Esophagus squamous epithelium (tissue), 5 donors: ENCODE measurements at places on chromosomes 5 and 9.
A peak's percentile ranks its signal among the peaks of the same experiment; 100 is the strongest.

GRCh38 chr5:120053841-120054240 lies 410.3 kb upstream of the PRR16 start:
- no peak for DNase-seq
- no peaks in the 10 kb centered on the region for H3K36me3 ChIP-seq
- H3K4me3 ChIP-seq: no peak overlapping the region
- no peaks in the 10 kb centered on the region for H3K4me1 ChIP-seq

DNA sequence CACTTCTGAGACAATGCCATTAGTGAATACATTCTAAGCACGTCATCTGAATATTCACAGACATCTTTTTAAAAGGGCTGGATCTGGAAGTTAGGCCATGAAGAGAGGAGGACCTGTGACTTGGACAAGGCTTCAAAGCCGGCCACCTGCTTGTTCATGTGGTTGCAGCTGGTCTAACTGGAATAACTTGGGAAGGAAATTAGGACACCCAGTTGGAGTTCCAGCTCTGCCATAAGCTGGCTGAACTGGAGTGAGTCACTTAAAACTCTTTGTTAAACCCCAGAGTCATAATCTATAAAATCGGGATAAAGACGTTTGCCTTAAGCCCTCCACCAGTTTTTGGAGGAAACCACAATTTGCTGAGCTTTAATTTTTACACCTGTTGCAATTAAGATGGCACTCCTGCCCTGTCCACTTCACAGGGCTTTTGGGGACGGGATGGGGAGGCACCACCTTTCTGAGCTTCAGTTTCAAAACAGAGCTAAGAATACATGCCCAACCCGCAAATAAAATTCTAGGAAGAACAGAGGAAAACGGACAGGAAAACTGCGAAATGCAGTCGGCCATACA lies 536 bp upstream of the STX17 start:
- H3K4me3 ChIP-seq: peak overlapping the region; percentile 98
- no peak for DNase-seq
- H3K4me1 ChIP-seq: peaks cover 4% of the 10 kb centered on the region
- H3K27me3 ChIP-seq: no peaks in the 10 kb centered on the region
- peak overlapping the region; percentile 99 for H3K27ac ChIP-seq

GRCh38 chr5:68274847-68275651 lies 59.5 kb downstream of the PIK3R1 start:
- H3K27ac ChIP-seq: peak overlapping the region; percentile 21
- H3K27me3 ChIP-seq: no peaks in the 10 kb centered on the region
- no peak overlapping the region for H3K4me3 ChIP-seq
- peaks cover 55% of the 10 kb centered on the region for H3K4me1 ChIP-seq
- peaks cover 74% of the 10 kb centered on the region for H3K36me3 ChIP-seq

DNA sequence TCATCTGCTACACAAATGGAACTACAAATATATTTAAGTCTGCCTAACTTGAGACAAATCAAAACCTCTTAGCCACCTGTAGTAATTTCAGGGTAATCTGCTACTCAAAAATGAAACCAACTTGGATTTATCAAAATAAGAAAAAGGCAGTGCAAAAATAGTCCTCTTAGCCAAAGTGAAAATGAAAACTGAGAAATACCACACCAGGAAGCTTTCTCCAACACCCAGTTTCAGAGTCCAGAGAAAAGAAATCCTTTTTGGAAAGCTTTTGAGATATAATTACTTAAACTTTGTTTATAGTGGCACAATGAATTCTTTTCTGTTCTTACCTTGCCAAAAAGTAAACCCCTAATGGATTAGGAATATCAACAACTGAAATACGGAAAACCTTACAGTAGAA lies 990.4 kb downstream of the EFNA5 start:
- peak overlapping the region; percentile 49 for H3K4me3 ChIP-seq
- H3K4me1 ChIP-seq: no peaks in the 10 kb centered on the region
- no peak for DNase-seq
- H3K27me3 ChIP-seq: no peaks in the 10 kb centered on the region
- no peak overlapping the region for H3K27ac ChIP-seq

DNA sequence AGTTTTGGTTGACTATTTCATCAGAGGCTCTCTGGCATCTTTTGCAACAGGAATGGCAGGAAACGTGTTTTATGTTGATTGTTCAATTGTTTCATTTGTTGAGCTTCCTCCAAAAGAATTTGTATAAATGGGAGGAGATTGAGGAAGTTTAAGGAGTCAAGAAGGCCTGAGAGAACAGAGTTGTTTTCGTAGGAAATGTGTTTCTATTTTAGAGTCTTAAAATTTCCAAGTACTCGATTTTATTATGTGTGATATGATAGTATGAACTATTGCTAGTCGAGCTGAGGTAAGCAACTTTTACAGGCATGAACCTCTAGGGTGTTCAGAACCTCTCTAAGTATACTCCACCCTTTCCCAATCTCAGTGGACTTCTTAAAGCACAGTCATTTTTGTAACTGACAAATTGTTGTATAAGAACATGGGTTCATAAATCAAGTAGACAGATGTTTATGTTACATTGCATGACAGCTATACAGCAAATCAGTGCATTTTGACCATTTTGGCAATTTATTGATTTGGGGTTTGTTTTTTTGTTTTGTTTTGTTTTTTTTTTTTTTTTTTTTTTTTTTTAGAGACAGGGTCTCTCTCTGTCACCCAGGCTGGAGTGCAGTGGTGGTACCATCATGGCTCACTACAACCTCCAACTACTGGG lies 47.4 kb downstream of the POLK start:
- H3K4me3 ChIP-seq: no peak overlapping the region
- no peaks in the 10 kb centered on the region for H3K4me1 ChIP-seq
- H3K36me3 ChIP-seq: no peaks in the 10 kb centered on the region
- H3K27me3 ChIP-seq: no peaks in the 10 kb centered on the region
- H3K27ac ChIP-seq: peak overlapping the region; percentile 46

DNA sequence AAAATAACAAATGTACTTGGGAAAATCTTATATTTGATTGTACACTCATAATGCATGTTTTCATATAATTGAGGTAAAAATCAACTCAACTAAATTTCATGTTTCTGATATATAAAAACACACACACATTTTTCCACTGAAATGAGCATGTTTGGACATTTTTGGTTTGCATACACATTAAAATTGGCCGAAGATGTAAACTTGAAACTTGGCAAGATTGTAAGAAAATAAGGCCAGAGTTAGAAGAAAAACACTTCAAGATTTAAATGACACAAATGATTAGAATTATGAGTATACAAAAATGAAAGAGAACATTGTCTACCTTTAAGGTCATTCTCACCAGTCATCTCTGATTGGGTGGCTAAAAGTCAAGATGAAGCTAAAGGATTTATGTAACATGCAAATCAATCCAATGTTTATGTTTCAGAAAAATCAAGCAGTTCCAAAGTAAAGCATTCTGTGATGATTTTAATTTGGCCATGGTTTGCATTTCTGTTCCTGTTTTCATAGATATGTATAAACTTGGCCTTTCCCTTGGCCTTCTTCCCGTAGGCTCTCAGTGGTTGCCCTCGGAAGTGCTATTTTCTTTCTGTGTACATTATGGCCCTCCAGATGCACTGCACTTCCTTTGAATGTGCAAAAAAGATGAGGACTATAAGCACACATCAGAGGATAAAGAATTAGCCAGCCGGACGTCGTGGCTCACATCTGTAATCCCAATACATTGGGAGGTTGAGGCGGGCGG lies 1105.4 kb upstream of the DMAC1 start:
- no peak for DNase-seq
- no peaks in the 10 kb centered on the region for H3K36me3 ChIP-seq
- no peak overlapping the region for H3K4me3 ChIP-seq
- H3K27me3 ChIP-seq: no peaks in the 10 kb centered on the region
- H3K4me1 ChIP-seq: no peaks in the 10 kb centered on the region
- no peak overlapping the region for H3K27ac ChIP-seq
